ENCODE measurements at places on chromosomes 16 and 17.

DNA sequence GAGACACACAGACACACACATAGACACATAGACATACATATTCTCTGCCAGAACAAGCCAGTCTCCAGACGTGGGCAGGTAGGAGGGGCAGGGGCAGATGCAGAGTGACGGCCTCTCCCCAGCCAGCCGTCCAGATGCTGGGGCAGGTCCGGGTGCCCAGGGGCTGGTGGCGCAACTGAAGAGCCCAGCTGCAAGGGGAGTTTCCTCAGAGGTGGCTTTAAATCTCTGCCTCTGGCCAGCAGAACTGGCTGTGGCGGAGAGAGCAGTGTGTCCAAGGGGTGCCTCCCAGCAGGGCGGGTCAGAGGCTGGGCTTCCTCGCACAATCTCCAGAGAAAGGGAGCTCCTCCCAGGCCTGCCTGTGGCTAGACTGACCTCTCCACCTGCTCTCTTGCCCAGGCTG, 9.4 kb upstream of the GCGR start:
- DNase-seq: no peak

DNA sequence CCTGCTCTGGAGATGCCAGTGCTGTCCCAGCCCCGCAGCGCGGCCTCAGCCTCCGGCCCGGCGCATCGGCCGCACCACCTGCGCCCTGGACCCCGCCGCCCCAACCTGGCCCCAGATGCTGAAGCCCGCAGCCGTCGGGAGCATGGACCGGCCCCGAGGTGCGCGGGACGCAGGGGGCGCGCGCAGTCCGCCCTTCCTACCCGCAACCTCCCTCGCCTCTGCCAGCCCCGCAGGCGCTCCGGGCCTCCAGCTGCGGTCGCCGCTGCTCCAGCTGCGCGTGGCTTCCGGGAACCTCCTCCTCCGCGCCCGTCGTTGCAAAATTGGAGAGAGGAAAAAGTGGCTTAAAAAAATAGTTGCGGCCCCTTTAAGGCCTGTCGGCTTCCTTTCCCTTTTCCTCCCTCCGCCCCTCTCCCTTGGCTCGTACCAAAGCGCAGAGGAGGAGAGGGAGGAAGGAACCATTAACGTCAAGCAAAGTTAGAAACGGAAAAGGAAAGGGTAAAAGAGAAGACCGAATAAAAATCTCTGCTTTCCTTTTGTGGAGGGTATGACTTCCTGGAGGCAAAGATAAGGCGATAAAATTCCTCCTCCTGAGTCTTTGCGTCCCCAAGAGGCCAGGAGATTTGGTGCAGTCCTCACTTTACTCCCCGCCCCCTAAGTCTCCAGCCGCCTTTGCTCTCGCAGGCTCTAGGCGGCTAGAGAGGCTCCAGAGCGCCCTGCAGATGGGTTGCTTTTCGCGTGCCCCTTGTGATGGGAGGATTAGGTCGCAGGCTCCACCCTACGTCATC, at the start of gene CDIPT:
TSS of gene CDIPT (minus strand) at position 343 of the 785 bp plus-strand sequence. CDS start 369 bp downstream, outside the sequence.
- DNase-seq: peak; percentile 82

- peak; percentile 8 for DNase-seq
Observed at GRCh38 chr16:87765473-87765775, 362 bp downstream of the KLHDC4 start.

DNA sequence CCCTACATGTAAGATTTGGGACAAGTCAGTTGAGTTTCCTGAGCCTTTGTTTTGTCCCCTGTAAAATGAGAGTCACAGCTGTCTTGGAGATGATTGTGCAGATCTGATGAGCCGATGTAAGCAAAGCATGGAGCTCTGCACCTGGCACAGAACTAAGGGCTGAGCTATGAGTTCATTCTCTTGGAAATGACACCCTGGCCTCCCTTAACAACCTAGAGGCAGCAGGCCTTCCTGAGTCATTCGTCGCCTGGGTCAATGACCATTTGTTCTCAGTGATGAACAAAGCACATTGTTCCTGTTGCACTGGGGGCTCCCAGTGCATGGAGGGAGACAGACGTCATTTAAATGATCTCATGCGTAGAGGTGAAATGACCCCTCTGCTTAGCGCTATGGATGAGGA, 62.8 kb upstream of the GCSH start:
- DNase-seq: no peak

DNA sequence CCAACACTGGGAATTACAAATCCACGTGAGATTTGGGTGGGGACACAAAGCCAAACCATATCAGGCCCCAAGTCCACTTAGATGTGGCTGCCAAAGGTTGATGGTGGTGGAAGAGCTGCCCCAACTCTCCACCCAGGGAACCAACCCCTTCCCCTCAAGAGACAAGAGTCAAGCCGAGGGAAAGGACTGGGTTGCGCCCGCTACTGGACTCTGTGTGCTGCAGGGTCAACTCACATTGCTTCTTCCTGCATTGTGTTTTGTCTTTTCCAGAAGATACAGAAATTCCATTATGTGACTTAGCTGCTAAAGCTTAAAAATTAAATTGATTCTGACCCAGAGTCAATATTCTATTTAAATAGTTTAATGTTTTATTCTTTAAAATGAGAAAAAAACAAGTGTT, 58.5 kb downstream of the ADAMTS18 start:
- DNase-seq: no peak

GRCh38 chr16:88405216-88406060, 22.7 kb downstream of the ZNF469 start:
- no peak for DNase-seq

GRCh38 chr17:31489295-31490018, 98.0 kb downstream of the RAB11FIP4 start:
- no peak for DNase-seq

DNA sequence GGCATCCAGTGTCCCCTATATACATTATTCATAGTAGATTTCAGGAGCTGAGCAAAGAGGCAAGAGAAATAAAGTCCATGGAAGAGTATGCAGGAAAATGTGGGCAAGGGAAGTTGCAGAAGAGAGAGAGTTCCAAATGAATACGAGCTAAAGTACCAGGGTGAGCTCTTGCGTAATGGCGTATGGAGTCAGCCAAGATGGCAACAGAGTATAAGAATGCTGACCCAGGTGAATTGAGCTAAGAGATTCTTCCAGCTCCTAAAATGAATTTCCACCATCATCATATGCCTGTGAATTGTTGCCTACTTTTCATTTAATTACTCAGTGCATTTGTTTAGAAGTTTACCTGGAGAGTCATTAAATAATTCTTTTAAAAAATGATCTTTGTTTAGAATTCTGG, 153.2 kb upstream of the CNTNAP4 start:
- DNase-seq: no peak

DNA sequence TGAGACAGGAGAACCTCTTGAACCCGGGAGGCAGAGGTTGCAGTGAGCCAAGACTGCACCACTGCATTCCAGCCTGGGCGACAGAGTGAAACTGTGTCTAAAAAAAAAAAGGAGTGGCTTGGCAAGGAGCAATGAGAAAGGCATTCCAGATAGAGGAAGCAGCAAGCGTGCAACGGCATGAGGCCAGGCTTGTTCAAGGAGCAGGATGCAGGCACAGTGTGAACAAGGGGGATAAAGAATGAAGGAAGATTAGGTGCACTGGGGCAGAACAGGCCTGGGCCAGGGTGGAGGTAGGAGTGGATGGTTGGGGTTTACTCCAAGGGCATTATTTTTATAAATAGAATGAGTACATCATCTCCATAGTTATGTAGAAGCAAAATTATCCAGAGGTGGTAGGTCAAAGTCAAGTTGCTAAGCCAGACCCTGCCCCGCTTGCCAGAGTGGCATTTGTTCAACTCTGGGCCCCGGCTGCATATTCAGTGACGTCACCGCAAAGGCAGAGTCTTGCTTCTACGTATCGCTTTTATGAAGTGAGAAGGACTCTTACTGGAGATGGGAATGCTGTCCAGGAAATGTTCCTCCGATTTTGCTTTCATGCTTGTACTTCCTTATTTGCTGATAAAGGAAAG, 100.2 kb downstream of the KATNIP start:
- DNase-seq: no peak

- no peak for DNase-seq
Observed at GRCh38 chr16:1541293-1542165, 8.1 kb downstream of the TMEM204 start.

DNA sequence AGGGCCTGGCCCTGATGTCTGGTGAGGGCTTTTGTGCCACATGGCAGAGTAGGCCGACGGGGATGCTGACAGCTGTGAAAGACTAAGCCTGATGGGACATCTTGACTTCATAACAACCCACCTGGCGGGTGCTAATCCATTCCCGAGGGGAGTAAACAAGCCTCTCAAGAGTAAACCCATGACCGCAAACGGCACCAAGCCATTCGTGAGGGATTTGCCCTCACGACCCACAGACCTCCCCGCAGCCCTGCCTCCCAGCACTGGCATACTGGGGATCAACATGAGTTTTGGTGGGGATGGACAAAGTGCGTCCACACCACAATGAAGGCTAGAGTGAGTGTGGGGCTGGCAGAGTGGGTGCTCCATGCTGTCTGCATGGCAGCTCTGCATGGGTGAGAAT, 11.7 kb downstream of the RNF213 start:
- no peak for DNase-seq

- DNase-seq: no peak
Observed at GRCh38 chr17:80187090-80187489, 17.3 kb downstream of the CARD14 start.

DNA sequence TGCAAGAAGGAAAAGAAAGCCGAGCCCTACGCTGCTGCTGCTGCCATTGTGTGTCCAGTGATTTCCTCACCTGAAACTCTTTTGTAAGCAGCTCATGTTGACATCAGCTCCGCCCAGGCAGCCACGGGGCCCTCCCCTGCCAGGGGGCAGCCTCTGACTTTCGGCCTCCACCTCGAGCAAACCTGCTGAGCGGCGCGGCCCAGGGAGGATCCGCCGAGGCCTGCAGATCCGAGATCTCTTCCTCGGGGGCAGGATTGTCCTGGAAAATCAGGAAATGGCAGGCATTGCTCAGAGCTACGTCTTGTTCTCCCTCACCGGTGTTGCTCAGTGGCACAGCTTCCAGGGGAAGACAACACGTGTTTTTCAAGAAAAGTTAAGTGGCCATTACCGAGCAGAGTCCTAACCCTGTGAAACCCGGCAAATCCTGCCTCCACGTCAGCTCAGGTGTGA, 35.6 kb upstream of the ZNF750 start:
- no peak for DNase-seq

- DNase-seq: no peak
Observed at GRCh38 chr17:40101367-40102210, 1.2 kb upstream of the NR1D1 start.

DNA sequence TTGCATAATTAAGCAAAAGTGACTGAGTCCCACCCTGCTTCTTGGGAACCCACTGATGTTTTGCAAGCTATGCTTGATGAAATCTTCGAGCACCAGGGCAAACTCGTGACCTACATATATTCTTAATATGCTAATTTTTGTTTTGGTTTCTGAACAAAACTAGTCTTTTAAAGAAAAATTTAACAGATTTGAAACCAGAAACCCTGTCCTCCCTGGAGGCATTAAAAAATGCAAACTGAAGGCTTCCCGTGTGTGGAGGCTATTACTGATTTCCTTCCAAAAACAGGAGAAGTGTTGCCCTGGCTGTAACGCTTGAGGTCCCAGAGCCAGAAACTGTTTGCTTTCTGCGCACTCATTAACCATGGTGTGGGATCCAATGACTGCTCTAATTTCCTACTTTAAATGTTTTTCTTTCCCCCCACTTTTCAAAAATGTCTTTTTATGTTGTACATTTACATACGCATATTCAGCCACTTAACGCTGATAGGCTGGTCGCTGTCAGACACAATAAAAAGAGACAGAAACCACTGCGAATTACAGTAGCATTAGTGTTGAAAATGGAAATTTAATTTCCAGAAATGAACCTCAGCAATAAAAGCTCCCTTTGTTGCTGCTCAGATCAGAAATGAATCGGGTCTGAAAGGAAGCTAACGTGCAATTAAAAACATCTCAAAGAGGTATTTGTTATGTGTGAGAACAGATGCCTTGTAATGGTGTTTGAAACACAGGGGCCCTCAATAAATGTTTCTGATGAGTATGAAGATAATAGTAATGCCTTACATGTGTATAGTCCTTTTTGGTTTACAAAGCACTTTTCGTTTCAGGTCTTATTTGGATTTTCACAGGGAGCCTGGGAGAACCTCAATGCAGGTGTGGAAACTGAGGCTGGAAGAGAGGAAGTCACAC, 39.9 kb upstream of the IRX6 start:
- DNase-seq: no peak

GRCh38 chr16:54284931-54285413, 1.6 kb downstream of the IRX3 start:
- peak; percentile 69 for DNase-seq

DNA sequence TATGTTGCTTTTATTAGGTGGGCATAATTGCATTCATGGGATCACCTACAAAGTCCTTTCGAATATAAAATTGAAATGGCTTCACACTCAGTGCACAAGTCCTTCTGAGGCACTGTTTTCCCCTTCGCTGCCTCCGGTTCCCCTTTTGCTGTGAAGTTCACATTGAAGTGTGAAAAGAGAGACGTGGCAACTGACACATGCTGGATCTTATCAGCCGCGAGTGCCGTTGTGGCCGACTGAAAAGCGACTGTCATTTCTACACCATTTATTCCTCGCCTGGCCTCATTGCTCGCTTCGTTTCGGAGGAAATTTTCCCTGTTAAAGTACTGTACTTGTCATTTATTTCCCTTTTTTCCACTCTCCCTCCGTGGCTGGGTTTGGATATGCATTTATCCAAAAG, 423.5 kb downstream of the MAF start:
- DNase-seq: peak; percentile 10

DNA sequence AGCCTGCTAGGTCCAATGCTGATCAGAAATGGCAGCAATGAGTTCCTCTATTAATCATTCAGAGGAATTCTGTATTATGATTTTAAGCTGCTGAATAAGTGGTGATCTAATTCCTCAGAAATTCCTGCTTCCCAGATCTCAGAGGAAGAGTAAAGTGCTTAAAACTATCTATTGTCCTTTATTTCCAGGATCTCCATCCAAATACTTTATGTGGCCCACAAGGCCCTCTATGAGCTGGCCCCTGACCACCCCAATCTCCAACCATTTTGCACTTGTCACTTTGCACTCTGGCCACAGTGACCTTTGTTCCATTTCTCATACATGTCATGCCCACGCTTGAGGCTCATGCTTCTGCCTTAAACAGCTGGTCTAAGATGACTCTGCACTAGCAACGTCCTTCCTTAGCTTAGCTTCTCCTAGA, 93.7 kb downstream of the CA10 start:
- no peak for DNase-seq

DNA sequence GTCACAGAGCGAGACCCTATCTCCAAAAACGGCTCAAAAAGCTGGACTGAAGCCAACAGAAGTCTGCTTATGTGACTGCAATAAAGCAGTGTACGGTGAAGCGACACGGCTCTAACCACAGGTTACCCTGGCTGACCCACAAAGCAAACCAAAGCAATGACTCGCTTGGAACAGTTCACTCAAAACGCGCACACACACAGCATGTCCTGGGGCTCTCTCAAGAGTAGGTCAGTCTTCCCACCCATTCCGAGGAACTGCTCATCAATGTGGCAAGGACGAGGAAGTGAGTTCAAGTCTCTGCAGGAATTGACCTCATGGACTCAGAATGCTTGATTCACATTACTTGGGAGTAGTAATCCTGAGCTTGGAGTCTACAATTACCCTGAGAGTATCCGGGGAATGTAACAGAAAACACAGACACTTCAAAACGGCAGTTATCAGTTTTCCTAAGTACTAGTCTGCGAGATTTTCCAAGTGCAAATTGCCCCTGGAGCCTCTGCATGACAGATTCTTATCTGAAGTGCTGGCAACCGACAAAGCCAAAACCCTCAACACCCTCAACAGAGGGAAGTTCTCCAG, 25.4 kb downstream of the PELP1 start:
- no peak for DNase-seq

GRCh38 chr16:57711346-57711745, 16.7 kb downstream of the DRC7 start:
- no peak for DNase-seq
